CD4-positive, alpha-beta T cell treated with Interferon alpha-2 for 1 hour (primary cell): ENCODE measurements at places on chromosomes 3 and 15.

GRCh38 chr3:167729591-167729990 lies 5.1 kb downstream of the PDCD10 start:
- no peak for DNase-seq

DNA sequence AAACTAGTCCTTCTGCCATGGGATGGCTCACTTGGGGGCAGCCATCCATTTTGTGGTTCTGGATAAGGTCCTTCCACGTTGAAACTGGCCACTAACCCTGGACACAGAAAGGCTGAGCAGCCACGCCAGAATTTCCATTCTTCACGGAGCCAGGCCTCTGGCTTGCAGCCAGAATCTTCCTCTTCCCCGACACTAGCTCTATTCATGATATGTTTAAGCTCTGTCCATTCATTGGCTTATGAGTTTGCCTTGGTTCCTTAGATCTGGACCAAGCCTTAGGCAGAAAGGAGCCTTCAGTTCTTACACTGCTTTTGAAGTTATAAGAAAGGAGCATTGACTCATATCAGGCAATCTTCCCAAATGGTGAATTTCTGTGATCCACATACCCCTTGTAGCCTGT lies 288.4 kb upstream of the GOLGA6L4 start:
- DNase-seq = no peak

GRCh38 chr15:80609512-80609946 lies 85.6 kb upstream of the ABHD17C start:
- DNase-seq = no peak

- no peak for DNase-seq
Measured at GRCh38 chr15:45497261-45497660, 25.3 kb downstream of the SLC30A4 start.

GRCh38 chr15:45249125-45249780 lies 2.8 kb upstream of the SLC28A2 start:
- no peak for DNase-seq

- no peak for DNase-seq
Measured at GRCh38 chr3:63969876-63970275, 53.4 kb downstream of the PSMD6 start.

DNA sequence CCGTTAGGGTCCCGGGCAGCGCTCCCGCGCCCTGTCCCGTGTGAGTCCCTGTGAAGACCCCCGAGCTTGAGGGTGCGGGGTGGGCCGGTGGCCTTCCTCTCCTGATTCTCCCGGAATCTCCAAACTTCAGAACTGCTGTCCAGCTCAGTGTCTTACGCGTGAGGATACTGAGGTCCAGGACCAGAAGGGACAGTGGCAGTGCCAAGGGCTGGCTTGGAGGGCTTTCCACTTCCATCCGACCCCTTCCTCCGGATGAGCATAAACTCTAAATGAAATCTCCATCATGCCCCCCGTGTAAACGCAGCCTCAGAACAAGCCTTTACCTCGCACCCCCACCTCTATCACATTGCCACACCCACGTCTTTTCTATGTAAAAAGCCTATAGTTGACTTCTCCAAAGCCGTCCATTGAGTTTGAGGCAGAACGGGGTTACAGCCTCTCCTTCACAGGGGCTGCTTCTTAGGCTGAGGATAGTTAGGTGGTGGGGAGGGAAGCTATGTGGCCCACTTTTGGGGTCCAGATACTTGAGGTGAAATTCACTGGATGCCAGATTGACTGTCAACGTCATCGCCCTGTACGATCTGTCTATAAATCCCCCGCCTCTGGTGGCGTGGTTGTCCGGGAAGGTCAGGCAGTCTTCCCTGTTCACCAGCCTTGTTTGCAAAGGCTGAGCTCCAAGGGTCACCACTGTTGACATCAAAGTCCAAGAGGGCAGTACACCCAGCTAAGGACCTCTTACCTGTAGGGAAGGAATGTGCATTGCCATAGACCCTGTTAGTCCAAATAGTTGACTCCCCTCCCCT lies 1.1 kb downstream of the EDEM1 start:
- peak; percentile 72 for DNase-seq

DNA sequence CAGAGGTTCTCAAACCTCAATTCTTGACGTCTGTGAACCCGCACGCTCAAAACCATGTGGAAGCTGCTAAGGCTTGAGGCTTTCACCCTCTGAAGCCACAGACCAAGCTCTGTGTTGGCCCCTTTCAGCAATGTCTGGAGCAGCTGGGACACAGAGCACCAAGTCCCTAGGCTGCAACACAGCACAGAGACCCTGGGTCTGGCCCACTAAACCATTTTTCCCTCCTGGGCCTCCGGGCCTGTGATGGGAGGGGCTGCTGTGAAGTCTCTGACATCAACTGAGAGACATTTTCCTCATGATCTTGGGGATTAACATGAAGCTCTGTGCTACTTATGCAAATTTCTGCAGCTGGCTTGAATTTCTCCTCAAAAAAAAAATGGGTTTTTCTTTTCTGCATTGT lies 21.3 kb upstream of the NEDD4 start:
- DNase-seq = no peak

DNA sequence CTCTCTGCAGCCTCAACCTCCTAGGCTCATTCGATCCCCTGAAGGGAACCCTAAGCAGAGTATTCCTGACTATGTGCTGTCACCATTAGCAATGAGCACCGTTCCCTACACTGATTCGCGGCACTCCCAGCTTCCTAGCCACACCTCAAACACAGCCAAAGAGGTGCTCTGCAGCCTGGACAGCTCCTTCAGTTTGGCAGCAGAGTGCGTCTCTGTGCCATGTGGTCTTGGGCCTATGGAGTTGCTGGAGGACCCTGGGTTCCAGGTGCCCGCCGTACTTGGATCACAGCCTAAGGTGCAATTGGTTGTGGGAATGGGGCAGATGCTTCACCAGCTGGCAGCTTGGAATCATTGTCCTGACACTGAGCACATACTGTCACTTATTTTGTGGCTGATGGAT lies 17.3 kb upstream of the IL12A start:
- DNase-seq = no peak

GRCh38 chr3:180678231-180678630 lies 1.1 kb downstream of the CCDC39 start:
- no peak for DNase-seq

GRCh38 chr3:42605546-42606173 lies 5.2 kb downstream of the NKTR start:
- DNase-seq = no peak

- no peak for DNase-seq
Measured at GRCh38 chr3:187673012-187673411, 2.8 kb upstream of the SST start.

DNA sequence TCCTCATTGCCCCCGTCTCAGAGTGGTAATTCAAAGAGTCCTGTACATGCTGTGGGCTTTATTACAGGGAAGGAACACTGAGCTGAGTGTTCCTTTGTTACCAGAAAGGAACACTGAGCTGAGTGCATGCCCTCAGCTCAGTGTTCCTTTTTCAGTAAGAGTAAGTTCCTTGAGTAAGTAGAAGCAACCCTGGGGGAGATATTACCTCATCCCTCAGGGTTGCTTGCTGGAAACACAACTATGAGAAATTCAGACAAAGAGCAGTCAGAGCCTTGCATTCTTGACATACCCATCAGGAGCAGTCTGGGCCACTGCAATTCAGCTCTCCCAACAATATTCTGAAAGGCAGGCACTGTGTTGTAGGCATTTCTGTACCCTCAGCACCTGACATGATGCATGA lies 17.0 kb downstream of the CHRM5 start:
- no peak for DNase-seq

DNA sequence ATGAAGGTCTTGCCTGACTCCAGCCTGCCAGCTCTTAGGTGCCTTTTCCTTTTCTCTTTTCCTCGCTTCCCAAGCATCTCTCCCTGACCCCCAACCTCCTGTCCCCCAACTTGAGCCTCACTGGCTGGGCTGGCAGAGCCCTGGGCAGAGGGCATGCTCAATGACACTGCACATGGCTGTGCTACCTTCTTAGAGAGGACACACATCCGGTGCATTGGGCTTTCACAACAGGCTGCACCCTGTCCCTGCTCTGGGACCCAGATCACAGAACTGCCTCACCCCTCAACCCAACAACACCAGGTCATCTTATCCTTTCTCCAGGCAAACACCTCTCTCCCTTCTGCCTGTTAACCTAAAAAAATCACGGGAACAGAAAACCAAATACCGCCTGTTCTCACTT lies 7.5 kb upstream of the ANKDD1A start:
- DNase-seq = no peak

DNA sequence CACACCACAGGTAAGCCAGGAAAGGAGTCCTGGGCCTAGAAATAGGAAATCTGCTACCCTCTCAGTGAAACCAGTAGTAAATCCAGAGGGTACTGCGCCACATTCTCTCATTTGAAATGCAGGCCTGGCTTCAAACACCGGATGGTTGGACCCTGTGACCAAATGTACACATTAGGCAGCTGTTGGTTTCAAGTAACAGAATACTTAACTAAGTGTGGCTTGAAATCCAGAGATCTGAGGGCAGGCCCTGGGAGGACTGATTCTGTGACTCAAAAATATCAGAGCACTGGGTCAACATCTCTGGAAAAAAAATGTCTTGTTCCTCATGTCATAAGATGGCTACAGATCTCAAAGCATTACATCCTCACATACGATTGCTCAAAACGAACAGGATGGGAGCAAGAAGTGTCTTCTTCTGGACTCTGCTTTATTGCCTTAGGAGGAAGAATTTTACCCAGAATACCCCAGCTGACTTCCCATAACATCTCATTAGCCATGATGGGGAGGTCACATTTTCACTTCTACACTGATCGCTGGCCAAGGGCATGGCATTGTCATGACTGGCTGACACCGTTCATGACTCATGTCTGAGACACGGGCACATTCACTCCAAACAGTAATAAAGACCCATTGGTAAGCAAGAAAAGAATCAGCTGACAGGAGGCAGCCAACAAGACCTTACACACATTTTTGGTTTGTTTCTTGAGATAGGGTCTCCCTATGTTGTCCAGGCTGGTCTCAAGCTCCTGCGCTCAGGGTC lies 166.0 kb downstream of the ARRDC4 start:
- DNase-seq = no peak

DNA sequence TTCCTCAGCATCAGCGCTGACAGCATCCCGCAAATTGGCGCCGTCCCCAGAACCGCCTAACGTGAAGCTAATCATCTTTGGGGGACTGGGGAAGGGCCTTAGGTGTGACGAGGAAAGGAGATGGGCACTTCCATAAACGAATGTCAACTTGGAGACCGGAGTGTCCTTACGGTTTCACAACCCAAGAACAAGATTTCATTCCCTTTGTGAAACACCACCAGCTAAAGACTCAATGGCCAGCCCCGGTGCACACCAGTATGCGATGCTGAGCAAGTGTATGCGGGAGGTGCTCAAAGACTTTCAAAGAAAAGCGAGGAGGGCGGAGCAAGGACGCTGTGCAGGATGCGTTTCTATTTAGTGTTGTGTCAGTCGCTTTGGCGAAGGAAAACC lies 759 bp upstream of the TTBK2 start:
- peak; percentile 58 for DNase-seq

- no peak for DNase-seq
Measured at GRCh38 chr3:77190374-77190773, 150.5 kb downstream of the ROBO2 start.

- no peak for DNase-seq
Measured at GRCh38 chr15:35557012-35557411, 11.0 kb upstream of the DPH6 start.

GRCh38 chr3:99686469-99686868 lies 48.1 kb downstream of the COL8A1 start:
- DNase-seq = no peak

GRCh38 chr15:71634820-71635560 lies 175.4 kb upstream of the NR2E3 start:
- no peak for DNase-seq

DNA sequence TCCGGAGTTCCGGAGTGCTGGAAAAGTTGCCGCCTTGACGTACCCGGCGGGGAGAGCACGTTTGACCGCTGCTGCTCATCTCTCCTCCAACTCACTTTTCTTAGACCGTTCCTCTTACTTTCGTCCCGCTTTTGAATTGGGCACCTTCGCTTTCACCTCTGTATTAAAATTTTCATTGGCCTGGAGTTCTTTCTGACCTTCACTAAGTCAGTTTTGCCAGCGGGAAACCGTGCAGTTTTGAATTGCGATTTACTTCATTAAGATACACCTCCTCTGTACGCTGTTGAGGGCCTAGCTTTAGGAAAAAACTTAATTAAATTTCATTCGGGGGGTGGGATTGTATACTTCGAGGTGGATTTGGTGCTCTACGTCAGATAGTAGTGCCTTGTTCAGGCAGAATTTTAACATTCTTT lies 1.3 kb downstream of the GMPS start:
- DNase-seq = no peak

DNA sequence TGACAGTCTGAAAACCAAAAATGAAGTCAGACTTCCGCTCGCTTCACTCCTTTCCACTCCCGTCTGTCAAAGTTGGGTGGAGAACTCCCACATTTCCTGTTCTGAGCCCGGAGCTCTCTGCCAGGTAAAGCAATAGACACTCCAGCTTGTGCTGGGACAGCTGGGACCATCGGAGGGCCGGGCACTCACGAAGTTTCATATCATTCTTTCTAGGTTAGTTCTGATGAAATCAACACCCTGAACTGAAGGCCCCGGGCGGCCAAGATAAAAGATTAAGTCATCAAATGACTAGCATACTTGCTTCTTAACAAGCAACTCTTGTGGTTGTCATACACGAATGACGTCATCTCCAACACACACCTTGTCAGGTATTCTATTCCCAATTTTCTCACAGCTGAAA lies 42.1 kb downstream of the MAGI1 start:
- DNase-seq = no peak

DNA sequence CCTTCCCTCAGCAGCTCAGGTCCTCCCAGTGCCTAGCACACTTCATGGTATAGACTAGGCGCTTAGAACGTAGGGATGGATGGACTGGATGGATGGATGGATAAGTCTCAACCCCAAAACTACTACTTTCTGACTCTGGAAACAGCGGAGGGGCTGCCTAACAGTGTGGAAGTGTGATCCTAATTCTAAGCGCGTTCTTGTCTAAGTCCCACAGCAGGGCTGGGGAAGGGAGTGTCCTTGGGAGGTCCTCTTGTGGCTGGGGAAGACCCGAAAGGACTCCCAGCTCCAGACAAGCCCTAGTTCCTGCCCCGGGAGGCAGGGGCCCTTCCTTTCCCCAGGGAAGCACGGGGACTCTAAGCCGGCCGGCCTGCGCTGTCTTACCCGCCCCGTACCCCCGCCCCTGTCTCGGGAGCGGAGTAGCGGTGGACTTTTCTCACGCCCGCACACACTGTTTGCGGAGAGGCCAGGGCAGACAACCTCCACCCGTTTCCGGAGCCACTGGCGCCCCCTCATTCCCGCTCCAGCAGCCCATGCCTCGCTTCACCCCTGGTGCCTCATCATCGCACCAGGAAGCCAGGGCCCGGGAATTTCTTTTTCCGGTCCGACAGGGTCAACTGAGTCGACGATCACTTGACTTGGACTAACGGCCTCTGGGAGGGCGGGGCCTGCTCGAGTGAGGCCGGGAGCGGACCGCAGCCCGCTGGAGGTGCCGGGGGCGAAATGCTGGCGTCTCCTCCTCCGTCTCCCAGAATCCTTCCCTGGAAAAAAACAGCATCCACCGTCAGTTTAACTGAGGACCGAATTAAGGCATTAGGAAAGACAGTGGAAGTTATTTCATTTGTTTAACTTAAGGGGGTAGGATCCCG lies 133.3 kb downstream of the TBC1D2B start:
- DNase-seq = peak; percentile 26

DNA sequence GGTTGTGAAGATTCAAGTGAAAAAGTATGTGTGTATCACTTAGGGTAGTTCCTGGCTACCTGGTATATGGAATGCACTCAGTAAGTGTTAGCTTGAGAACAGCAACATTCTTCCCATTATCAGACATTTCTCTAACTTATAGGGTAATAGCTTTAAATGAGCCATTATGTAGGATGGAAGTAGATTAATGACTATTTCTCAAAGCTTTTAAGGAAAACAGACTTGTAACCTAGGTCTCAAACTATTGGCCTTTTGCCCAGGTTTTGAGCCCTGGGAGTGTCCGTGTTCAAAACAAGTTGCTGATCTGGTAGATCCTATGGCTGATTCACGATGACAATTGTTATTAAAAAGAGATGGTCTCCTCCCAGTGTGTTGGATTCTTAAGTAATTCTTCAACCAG lies 129.1 kb upstream of the UMPS start:
- no peak for DNase-seq
